ENCODE measurements at places on chromosomes 7 and 10. TPM values are rescaled to one million over a fixed set of nuclear protein-coding genes. Genes with fewer than 3 reads are reported as not detected.
A peak's percentile ranks its signal among the peaks of the same experiment; 100 is the strongest.

DNA sequence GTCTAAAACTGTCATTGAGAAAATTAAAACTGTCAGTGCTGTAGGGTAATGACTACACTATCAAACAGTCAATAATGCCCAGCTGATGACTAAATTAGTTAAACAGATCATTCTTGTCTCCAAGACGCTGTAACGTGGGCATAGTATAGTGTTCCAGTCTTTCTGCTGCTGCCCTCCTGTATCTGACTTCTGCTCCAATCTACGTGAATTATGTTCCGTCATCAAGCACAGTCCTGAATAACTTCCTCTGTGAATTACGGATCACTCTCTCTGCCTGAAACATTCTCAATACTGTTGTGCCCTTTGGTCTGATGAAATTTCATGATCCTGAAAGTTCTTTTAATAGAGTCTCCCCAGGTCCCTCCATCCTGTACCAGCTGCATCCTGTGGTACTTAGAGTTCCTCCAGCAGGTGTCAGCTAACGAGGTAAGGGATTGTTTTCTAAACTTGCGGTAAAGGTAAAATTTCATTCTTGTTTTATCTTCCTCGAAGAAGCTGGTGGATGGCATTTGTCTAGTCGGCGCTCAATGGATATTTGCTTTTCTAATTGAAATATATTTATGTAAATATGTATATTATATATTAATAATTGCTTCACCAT, 393.5 kb upstream of the ADARB2 start:
- no peak for DNase-seq

- DNase-seq = no peak
Observed at GRCh38 chr7:138456220-138456619, 3.8 kb upstream of the TRIM24 start.

DNA sequence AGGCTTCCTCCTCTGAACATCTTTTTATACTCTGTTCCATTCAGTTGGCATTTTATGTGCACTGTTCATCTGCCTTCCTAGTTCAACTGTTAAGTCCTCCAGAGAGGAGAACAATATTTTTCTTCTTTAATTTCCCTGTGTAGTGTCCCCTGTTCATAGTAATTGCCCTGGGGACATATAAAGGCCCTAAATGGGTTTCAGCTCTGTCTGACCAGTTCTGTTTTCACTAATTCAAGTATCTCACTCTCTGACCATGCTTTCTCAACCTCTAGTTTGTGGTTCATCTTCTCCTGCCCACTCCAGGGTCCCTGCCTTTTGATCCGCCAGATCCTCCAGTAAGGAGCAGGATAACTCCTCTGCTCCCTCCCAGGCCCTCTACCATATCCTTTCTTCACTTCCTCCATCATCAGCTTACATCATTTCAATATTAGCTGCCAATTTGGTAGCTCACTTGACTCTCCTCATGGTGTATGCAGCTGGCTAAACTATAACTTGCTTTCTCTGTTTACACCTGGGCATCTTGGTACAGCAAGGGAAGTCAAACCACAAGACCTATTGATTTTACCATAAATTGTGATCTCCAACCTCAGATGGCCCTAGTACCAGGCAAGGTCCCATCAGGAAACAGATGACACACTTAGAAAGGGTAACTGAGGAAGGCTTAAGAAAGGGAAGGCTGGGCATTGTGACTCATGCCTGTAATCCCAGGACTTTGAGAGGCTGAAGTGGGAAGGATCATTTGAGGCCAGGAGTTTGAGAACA, 17.7 kb upstream of the C10orf67 start:
- no peak for DNase-seq

DNA sequence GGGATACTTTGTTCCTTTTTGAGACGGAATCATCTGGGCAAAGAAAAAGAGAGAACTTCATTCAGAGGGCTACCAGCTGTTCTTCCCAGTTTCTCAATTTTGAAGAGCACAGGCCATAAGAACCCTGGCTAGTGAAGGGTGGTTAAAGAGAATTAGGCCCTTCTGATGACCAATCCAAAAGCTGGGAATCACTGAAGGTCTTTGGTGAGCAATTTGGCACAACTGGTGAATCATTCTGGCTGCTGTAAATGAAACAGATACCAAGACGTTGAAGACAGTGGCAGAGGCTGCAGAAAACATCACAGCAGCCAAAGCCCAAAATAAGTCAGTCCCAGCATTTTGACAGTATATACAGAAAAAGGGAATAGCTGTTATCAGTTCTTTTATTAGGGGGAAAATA, 5.1 kb downstream of the RAPGEF5 start:
- no peak for DNase-seq

DNA sequence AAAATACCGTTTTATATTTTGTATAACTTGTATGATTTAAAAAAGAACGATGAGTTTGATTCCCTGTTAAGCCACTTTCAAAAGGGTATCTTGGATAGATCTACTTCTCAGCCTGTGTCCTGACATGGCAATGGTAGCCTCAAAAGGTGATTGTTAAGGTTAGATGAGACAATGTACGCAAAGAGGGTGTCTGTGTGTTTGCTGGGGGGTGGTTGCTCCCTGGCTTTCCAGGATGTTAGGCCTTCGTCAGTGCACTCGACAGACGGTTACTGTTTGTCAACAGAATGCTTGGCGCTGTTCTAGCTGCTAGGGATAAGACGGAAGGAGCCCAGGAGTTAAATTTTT, 90.3 kb downstream of the NEURL1 start:
- no peak for DNase-seq

GRCh38 chr10:79638318-79638717, 27.6 kb downstream of the SFTPA1 start:
- no peak for DNase-seq

- DNase-seq = no peak
Observed at GRCh38 chr10:127922675-127923366, 15.9 kb downstream of the PTPRE start.

GRCh38 chr10:114379631-114380041, 24.7 kb downstream of the AFAP1L2 start:
- no peak for DNase-seq

- DNase-seq = no peak
Observed at GRCh38 chr7:130791746-130792145, 57.7 kb upstream of the KLF14 start.

DNA sequence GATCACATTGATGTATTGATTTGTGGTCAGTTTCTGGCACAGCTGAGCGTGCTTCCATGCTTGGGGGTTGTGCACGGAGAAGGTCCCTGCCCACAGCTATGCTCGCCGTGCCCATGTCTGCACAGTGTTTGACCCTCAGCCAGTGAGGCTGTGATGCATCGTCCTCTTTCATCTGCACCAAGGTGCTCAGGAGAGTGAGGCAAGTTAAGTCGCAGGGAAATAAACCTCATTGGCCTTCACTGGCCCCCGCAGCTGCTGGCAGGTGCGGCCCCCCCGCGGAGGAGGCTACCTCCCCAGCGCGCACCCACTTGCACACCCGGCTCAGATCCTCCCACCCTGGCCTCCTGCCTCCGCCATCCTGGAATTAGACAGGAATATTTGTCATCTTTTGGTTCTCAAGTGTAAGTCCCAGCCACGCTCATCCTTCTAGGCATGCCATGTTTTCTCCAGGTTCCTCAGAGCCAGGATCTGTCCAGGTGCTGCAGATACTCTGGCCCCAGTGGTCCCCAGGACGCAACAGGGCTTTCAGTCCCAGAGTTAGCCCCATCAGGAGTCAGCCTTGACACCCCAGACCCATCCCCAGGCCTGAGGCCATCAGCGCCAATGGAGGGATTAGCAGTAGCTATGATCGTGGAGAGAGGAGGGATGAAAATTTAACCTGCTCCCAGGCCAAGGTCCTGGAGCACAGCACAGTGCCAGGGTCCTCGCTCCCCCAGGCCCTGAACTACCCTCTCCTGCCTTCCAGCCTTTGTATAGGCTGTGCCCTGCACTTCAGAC, 93.7 kb downstream of the OAT start:
- no peak for DNase-seq

GRCh38 chr10:6232225-6232807, 29.6 kb downstream of the PFKFB3 start:
- DNase-seq = no peak

GRCh38 chr7:77819021-77819420, 20.4 kb downstream of the PHTF2 start:
- no peak for DNase-seq

GRCh38 chr7:157158400-157158799, 19.7 kb downstream of the UBE3C start:
- no peak for DNase-seq

GRCh38 chr10:69629897-69630650, at the start of gene FAM241B:
Gene FAM241B (plus strand): TSS chr10:69630247. CDS start chr10:69631744, 1,497 bp downstream.
- peak; percentile 81 for DNase-seq

DNA sequence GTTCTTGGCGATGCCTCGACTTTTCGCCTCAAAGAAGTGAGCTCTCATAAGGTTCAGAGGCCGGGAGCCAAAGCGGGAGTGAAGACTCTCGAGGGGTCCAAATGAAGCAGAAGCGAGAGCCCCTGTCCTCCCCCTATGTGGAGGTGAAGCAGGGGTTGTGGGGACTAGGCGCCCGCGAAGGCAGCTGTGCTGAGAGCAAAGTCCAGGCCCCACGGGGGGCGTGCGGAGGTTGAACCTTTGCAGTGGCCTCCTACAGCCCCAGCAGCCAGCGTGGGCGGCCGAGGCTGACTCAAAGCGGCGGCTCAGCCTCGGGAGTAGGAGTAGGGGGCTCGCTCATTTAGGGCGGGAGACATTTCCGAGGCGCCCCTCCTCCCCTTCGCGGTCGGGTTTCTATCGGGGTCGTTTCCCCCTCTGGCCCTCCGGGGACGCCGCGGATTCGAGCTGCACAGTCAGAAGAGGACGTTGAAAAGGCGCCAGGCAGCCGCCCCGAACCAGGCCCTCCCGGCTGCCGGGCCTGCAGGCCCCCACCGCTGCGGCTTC, 553 bp upstream of the ADD3 start:
- peak; percentile 78 for DNase-seq

DNA sequence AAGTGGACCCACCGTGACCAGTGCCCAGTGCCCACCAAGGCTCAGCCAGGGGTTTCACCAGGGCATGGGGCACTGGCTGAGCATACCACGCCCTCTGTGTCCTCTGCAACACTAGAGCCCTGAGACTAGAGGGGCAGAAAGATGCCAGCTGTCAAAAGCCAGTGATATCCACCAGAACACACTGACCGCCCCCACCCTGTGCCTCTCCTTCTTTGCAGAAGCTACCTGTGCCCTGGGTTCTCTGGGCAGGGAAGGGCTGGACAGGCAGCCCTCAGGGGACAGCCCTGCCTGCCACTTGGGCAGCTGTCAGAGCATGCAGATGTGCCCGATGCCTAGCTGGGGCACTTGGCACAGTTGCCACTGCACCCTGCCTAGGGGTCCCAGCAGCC, 494 bp downstream of the VSIR start:
- DNase-seq = no peak

DNA sequence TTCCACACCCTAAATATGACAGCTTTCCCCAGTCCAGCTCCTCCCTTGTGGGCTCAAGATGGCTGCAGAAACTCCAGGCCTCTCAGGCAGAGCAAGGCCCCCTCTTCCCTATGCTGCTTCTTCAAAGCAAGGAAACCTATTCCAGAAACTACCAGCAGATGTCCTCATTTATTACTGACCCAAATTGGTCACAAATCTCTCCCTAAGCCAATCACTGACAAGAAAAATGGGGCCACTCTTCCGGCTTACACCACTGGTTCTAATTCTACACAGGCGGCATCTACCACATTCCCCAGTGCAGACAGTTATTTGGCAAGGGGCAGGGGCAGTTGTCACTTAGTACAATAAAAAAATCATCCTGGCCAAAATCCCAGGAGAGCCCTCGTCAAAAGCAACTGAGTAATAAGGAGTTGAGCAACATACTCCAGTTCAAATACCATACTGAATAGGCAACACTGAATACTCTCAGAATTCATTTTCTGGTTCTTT, 150.4 kb downstream of the SFMBT2 start:
- no peak for DNase-seq

- DNase-seq = no peak
Observed at GRCh38 chr7:134959810-134960209, 26.5 kb upstream of the AGBL3 start.

GRCh38 chr7:140686921-140687320, 9.6 kb upstream of the NDUFB2 start:
- no peak for DNase-seq

The PSD gene
- 7.6 TPM for total RNA-seq

The VPS50 gene
- total RNA-seq = 18.0 TPM

The FIGNL1 gene
- 47.5 TPM for total RNA-seq

The GBX1 gene
- not detected for total RNA-seq

The SORCS1 gene
- not detected for total RNA-seq

The CALHM1 gene
- total RNA-seq = not detected

The TBXAS1 gene
- 1.5 TPM for total RNA-seq

Measured in activated naive CD8-positive, alpha-beta T cell treated with anti-CD3 and anti-CD28 coated beads for 36 hours (primary cell).